ENCODE measurements at places on chromosomes 3 and 15.

DNA sequence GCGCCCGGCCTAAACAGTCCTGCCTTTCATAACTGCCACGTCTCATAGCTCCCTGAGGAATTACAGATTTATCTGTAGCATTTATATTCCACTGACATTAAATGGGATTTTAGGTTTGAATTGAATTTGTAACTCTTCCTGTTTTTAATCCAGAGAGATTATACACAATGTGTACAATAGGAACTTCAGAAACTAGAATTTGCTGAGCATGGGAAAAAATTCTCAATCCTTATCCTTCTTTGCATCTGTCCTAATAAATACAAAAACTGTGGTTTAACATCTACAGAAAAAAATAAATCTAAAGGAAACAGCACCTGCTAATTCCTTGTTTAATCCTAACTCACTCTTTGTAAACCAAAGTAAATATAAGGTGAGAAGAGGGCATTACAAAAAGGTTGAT, 2.2 kb downstream of the NEK11 start:
- no peak for DNase-seq

GRCh38 chr3:14371573-14372474, 30.6 kb upstream of the SLC6A6 start:
- DNase-seq: peak; percentile 19

DNA sequence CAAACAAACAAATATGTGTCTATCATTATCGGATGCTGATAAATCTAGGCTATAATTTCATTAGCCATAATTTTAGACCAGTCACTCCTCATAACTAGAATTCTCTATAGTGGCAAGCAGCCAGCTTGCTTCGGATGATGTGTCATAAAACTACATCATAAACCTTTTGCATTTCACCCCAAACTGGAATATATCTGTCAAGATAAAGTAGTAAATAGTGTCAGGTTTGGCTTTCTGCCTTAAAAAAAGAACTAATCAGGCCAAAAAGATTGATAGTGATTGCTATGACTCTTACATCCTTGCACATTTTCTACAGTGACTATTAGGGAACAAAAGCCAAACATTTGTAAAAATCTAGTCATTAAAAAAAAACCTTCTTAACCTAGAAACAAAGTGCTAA, 51.0 kb downstream of the DPPA2 start:
- no peak for DNase-seq

GRCh38 chr3:127037021-127037400, 54.1 kb downstream of the PLXNA1 start:
- DNase-seq: no peak

DNA sequence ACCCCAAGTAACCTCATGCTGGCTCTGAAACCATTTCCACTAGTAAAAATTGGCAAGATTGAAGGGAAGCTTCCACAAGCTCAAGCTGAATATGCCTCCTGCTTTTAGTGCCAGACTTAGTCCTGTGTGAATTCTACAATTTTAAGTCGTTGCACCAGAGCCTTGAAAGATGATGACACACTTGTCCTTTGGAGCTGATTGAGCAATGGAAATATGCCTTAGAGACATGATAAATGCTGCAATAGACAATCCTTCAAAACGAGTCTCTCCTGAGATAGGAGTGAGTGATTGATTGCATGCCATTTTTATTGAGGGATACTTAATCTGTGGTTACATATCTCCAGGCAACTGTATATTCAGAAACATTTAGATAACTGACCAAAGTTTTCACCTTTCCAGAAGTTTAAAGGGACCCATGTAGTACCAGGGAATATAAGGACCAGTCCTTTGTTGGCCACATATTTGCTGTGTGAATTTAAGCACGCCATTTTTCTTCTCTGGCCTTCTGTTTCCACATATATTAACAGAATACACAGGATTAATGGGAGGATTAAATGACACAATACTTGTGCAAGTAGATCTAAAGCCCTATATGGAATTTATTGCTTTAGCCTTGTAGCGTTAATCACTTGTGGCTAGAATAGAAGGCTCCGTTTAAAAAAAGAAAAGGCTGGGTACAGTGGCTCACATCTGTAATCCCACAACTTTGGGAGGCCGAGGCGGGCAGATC, 65.1 kb downstream of the PPARG start:
- DNase-seq: no peak

- DNase-seq: peak; percentile 84
Observed at GRCh38 chr3:172341482-172342059, 106.7 kb downstream of the GHSR start.

DNA sequence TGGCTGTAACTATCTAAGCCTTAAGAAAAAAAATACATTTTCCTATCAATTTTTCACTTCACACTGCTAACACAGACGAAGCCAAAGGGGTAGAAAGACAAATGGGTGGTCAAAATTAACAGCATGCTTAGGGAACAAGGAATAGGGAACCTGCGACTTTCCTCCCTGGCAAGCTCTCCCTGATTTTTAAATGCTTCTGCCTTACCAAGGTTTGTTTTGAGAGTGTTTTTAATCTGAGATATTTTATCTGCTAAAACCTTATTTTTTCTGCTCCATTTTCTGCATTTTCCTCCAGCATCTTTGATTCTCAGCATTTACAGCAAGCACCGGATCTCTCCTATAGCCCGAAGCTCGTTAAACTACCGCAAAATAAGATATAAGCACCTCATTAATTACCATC, 214.4 kb downstream of the RORA start:
- DNase-seq: no peak

GRCh38 chr3:128319741-128320141, 146.9 kb downstream of the DNAJB8 start:
- no peak for DNase-seq

GRCh38 chr15:99980752-99981151, 247.5 kb upstream of the LYSMD4 start:
- DNase-seq: no peak

DNA sequence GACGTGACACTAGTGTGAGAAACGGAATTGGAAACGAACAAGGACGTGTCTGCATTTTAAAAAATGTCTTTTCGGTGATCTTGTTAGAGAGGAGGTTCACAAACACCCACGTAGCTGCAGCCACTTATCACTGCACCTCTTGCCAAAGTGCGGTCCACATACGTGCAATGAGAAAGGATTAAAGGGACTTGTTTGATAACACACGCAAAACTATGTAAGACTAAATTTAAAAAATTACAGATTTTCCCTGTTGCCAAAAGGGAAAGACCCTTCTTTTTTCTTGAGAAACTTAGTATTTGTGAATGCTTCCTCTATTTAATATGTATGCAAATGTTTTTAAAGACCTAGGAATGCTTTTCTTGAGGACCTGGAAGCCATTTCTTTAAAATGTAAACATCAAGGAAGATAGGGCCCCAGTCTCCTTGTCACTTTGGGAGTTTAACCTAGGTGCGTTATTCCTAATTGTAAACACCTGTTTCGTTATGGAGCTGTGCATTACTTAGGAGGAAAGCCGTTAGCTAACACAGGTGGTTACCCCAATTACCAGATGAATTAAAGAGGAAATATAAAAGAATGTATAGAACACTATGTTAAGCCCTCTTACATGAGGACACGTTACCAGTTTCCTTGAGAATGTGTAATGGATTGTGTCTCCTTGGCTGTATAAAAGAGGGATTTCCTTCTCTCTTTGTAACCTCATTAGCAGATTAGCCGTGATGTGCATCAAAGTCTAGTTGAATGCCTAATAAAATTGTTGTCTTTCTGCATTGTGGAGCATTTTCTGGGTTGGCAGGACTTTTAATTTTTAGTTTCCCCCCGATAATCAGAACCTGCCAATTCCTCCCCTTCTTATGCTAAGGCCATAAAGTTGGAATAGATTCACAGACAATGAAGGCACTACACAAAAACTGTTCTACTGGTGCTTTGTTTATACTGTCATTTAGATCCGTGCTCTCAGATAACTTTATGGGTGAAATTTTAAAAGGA, 1.0 kb downstream of the LEKR1 start:
- peak; percentile 76 for DNase-seq

DNA sequence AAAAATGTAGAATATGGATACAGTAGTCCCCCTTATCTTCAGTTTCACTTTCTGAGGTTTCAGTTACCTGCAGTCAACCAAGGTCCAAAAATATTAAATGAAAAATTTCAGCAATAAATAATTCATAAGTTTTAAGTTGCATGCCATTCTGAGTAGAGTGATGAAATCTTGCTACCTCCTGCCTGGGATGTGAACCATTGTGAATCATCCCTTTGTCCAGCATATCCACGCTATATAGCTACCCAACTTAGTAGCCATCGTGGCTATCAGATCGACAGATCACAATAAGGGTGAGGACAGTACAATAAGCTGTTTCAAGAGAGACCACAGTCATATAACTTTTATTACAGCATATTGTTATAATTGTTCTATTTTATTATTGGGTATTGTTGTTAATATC, 1.2 kb upstream of the LARS2 start:
- no peak for DNase-seq

- DNase-seq: no peak
Observed at GRCh38 chr15:80495401-80495942, 91.3 kb downstream of the ARNT2 start.

- peak; percentile 56 for DNase-seq
Observed at GRCh38 chr3:52123106-52123725, 31.0 kb downstream of the POC1A start.

- DNase-seq: no peak
Observed at GRCh38 chr15:93040288-93041158, 48.5 kb downstream of the RGMA start.

DNA sequence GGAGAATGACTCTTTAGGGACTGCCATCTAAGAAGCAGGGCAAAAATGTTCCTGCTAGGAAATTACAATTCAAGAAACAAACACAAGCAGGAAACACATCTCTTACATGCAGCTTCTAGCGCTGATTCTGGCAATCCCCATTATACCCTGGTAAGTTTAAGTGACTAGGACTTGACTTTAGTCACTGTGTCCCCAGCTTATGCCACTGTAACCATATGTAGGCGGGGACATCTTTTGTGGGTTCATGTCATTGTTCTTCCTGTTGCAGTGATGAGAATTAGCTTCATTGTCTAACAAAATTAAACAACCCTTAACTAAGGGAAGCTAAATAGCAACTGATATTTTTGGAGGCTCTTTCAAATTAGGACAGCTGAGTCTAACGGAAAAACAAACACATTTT, 17.9 kb upstream of the FAM81A start:
- no peak for DNase-seq

GRCh38 chr3:179464323-179465092, 13.2 kb upstream of the GNB4 start:
- DNase-seq: no peak

- no peak for DNase-seq
Observed at GRCh38 chr3:169668072-169668956, 4.8 kb upstream of the MECOM start.

GRCh38 chr15:80662129-80662528, 33.0 kb upstream of the ABHD17C start:
- DNase-seq: peak; percentile 28

GRCh38 chr3:134852132-134852531, 57.1 kb downstream of the EPHB1 start:
- no peak for DNase-seq

DNA sequence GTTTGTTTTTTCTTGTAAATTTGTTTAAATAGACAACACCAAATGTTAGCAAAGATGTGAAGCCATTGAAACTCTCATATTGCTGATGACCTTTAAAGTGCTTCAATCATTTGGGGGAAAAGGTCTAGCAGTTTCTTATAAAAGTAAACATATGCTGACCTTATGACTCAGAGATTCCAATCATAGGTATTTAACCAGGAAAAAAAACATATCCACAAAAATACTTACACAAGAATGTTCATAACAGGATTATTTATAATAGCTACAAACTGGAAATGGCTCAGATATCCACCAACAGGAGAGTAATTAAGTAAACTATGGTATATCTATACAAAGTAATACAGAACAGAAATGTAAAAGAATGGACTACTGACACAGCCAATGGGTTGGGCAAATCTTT, 27.1 kb upstream of the RORA start:
- no peak for DNase-seq

DNA sequence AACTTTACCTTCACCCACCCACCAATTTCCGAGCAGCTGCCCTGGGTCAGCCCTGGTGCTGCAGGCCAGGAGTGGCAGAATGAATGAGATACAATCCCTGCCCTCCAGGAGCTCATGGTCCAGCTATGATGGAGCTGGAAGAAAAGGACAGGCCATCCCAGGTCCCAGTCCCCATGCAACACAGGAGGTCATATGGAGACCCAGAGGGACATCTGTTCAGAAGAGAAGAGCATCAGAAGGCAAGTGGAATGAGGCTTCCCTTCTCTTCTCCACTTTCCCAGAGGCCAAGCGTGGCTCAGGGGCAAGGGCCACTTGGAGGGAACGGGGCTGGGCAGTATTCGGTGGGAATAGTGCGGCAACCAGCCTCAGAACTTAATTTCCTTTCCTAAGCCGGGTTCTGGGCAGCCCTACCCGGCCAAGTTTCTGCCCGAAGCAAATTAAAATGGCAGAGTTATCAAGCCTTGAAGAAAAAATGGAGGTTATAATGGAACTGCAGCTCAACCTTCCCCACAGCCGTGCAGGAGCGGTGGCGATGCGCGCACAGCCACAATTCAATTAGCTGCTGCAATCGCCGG, 35.9 kb downstream of the TLE3 start:
- no peak for DNase-seq

GRCh38 chr15:31486506-31486905, 159.9 kb downstream of the KLF13 start:
- no peak for DNase-seq

DNA sequence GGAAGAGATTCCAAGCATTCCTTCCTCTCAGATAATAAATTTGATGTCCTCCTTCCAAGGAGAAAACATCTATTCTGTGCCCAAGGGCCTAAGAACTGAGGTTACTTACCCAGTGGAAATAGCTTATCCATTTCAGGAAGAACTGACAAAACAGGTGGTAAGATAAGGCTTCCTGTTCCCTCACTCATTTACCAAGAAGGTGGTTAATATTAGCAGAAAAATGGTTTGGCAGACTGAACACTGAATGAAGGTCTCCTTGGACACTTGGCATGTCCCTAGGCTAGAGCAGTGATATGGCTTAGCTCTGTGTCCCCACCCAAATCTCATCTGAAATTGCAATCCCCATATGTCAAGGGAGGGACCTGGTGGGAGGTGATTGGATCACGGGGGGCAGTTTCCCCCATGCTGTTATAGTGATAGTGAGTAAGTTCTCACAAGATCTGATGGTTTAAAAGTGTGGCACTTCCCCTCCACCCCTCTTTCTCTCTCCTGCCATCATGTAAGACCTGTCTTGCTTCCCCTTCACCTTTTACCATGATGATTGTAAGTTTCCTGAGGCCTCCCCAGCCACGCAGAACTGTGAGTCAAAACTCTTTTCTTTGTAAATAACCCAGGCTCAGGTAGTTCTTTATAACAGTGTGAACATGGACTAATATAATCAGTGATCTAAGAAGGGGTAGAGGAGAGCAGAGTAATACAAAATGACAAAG, 127.4 kb downstream of the ST8SIA2 start:
- no peak for DNase-seq

All from NAMALWA (cell line).